ENCODE measurements at places on chromosomes 7 and 10.

GRCh38 chr10:72328829-72329204 is 25.9 kb downstream of the DNAJB12 start:
- no peak for DNase-seq

DNA sequence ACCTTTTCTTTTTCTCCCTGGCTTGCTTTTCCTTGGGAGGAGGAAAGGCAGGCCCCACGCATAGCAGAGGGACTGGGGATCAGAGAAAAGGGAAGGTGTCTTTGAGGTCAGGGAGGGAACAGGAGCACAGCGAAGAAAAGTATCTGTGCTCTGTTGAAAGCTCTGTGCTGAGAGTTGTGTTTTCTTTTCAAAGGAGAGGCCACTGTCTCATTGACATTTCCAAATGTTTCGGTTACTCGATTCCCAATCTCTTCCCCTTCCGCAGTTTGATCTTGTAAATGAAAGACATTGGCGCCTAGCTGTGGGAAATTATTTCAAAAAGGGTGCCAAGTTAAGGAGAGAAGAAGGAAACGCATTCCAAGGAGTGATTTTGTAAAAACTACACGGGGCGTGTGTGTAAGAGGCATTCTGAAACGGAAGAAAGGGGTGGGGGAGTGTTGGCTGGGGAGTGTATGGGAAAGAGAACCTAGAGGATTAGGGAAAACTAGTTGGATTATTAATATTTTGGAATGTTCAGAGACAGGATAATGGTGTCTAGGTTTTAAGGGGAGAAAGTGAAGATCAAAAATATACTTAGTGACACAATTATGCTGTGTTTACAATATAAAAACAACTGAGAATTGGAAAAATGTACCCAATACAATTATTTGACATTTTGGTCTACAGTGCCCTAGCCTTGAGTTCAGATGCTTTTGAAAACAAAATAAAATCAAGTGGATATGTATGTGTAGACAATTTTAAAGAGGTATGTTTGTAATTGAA is 708 bp downstream of the KLHDC10 start:
- no peak for DNase-seq

- no peak for DNase-seq
Observed at GRCh38 chr7:7965301-7965700, 3.3 kb upstream of the GLCCI1 start.

- no peak for DNase-seq
Observed at GRCh38 chr10:91286572-91286971, 66.1 kb downstream of the PCGF5 start.

DNA sequence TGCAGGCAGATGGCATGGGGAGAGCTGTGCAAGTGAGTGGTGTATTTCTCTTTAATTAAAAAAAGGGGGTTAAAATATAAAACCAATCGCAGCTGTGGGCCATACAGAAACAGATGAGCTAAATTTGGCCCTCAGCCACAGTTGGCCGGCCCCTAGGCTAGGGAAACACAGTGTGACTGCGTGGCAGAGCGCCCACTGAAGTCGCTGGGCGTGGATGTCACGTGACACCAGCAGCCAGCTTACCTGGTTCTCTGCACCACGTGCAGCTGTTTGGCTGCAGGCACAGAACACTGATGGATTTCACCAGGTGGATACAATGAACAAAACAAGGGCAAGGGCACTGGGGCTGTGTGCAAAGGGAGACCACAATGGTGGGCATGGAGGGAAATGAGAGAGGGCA is 119.3 kb upstream of the ZNF746 start:
- no peak for DNase-seq

Data from naive B cell (primary cell).